ENCODE measurements at places on chromosomes 4 and X.

DNA sequence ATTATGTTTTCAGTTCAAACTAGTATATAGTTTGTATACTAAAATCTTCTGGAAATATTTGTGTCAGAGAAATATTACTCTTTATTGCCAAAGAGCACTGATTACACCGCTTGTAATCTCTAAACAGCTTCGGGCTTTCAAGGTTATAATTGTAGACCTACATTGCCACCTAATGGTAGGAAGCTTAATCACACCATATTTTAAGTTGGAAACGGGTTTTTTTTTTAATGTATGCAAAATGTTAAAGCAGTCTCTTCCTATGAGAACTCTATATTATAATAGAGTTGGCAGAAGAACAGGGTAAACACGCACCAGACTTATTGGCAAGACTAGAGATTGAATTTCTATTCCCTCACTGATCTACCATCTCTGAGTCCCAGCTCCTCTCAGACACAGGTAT, 19.5 kb upstream of the NFXL1 start:
- no peak for DNase-seq

- no peak for DNase-seq
These were observed 132.8 kb downstream of the ARHGEF9 start for GRCh38 chrX:63652086-63652765.

- no peak for DNase-seq
These were observed 18.4 kb downstream of the CT47B1 start for GRCh38 chrX:120857240-120857639.

DNA sequence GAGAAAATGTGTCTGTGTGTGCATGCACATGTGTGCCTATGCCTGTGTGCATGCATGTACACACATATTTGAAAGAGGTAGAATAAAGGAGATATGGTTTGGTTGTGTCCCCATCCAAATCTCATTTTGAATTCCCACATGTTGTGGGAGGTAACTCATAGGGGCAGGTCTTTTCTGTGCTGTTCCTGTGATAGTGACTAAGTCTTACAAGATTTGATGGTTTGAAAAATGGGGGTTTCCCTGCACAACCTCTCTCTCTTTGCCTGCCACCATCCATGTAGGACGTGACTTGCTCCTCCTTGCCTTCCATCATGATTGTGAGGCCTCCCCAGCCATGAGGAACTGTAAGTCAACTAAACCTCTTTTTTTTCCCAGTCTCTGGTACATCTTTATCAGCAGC, 87.2 kb downstream of the PRDM5 start:
- no peak for DNase-seq

- no peak for DNase-seq
These were observed 35.0 kb upstream of the RASGEF1B start for GRCh38 chr4:81506731-81507130.

DNA sequence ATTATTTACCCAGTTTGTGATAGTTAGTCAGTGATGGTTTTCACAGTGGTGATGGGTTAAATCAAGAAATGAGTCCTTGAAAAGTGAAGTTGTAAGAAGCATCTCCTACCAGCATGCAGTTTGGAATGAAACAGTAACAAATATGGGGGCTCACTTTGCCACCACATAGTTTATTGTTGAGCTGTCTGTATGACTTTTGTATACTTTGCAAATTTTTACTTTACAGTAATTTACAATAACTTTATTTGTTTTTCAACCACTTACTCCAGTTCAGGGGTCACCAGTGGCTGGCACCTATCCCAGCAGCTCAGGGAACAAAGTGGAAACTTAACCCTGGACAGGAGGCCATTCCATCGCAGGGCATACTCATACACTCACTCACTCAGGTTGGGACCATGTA, 64.5 kb upstream of the ANKRD50 start:
- no peak for DNase-seq

- peak; percentile 11 for DNase-seq
These were observed 68.1 kb upstream of the NAP1L5 start for GRCh38 chr4:88765729-88766128.

DNA sequence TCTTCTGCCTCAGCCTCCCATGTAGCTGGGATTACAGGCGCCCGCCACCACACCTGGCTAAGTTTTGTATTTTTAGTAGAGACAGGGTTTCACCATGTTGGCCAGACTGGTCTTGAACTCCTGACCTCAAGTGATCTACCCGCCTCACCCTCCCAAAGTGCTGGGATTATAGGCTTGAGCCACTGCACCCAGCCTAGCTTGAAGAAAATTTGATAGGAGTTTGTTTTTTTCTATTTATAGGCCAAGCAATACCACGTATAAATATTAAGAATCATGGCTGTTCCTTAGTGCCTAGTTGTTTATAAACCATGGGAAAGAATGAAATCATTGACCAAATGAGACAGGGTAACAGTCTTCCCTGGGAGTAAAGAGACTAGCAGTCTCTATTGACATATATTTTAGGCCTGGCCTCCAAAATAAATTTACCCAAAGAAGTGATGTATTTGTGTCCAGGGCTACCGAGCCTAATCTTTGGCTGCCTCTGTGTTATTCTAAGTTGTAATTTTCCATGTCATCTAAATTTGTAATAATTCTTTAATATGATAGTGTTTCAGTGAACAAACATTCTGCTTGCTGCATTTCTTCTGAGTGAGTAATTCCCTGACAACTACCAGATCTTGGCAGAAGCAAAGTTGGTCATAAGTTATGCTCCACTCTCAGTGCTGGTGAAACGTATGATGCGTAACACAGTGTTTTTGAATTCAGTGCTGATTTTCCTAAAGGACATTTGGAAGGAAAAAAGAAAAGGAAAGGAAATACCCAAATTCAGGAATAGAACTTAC, 10.3 kb downstream of the PKD2 start:
- peak; percentile 32 for DNase-seq

DNA sequence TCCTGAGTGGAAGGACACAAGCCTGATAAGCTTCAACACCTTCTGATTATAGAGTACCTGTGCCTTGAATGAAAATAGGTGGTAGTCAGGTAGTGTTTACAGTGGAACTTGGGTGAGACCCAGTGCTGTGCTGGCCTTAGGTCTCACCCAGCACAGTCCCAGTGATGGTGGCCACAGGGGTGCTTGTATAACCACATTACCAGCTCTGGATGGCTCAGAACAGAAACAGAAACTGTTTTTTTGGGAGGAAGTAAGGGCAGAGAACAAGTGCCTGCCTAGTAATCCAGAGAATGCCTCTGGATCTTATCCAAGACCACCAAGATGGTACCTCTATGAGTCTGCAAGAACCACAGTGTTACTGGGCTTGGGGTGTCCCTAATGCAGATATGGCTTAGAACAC, 171.5 kb upstream of the DIPK2B start:
- DNase-seq, result no peak

- DNase-seq, result no peak
These were observed 51.0 kb downstream of the AGA start for GRCh38 chr4:177391287-177391686.

DNA sequence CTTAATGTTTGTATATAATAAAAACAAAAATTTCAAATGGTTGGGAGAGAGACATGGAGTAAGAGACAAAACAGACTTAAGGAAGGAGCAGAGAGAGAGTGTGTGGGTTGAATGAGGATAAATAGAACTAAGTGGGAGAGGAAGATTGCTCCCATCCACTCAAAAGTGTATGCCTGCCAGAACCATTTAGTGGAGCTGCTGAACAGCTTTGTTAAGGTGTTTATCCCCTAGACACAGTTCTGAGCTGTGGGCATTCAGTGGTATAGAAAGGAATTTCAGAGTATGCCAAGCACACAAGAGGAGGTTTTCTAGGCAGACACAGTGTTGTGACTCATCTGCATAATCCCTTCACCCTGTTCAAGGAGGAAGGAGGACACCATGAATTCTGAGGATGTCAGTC, 508.6 kb upstream of the EPHA5 start:
- DNase-seq, result peak; percentile 16

GRCh38 chr4:17103231-17103630, 204.8 kb upstream of the LDB2 start:
- DNase-seq, result no peak

DNA sequence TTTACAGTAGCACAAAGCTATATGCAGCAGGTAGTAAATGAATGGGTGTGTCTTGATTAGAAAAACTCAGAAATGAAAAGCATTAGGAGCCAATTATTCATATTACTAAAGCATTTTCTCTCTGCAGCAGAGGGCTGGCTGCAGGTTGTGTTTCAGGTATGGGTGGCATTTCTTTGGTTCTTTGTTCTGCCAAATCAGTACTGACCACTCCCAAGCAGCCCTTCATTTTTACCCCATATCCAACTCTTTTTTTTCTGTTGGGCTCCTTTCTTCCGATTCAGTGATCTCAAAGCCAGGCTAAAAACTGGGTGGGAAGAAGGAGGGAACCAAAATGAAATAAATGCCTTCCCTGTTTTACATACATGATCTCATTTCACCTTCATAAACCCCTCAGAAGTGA, 162.3 kb downstream of the SPRY1 start:
- no peak for DNase-seq

GRCh38 chr4:113820108-113820507, 58.6 kb upstream of the CAMK2D start:
- DNase-seq, result no peak

DNA sequence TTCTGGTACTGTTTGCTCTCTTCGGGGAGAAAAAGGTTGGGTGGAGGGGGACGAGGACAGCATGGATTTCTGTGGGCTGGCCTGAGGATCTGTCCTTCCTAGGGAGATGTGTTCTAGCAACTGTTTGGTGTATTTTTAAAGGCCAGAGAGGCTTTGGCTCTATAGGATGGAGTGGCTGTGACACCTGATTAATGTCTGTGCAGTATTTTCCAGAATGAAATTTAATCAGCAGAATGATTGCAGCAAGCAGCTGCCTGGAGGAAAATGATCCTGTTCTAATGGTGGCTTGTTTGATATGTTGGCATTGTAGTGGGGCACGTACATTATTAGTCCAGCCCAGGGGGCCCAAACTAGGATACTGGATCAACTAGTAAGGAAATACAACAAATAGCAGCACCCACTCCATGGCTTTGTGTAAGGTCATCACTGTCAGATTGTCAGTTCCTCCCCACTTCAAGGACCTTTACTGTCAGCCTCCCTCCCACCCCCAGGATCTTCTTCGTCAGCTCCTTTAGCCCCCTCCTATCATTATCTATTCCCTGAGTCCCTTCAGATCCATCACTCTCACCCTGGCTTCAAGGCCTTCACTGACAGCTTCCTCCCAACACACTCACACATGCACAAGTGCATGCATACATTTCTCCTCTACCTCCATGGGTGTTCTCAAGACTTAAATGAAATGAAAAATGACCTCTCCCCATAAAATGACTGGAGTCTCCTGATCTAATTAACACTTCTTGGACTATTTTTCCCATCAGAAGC, 10.4 kb upstream of the TMEM255A start:
- DNase-seq, result no peak

- DNase-seq, result no peak
These were observed 80.0 kb downstream of the ARHGAP10 start for GRCh38 chr4:147811878-147812277.

DNA sequence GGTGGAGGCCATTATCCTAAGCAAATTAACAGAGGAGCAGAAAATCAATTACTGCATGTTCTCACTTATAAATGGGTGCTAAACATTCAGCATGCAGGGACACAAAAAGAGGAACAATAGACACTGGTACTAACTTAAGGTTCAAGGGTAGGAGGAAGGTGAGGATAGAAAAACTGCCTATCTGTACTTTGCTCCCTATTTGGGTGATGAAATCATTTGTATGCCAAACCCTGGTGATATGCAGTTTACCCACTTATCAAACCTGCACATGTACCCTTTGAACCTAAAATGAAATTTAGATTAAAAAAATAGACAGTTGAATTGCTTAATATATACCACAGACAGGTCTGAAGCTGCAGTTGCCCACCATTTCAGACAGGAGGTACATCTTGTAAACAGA, 143.3 kb upstream of the KLHL4 start:
- no peak for DNase-seq

- DNase-seq, result no peak
These were observed 732 bp downstream of the NLGN4X start for GRCh38 chrX:6227935-6228334.

- DNase-seq, result peak; percentile 6
These were observed 8.7 kb downstream of the GUCY2F start for GRCh38 chrX:109472939-109473735.

DNA sequence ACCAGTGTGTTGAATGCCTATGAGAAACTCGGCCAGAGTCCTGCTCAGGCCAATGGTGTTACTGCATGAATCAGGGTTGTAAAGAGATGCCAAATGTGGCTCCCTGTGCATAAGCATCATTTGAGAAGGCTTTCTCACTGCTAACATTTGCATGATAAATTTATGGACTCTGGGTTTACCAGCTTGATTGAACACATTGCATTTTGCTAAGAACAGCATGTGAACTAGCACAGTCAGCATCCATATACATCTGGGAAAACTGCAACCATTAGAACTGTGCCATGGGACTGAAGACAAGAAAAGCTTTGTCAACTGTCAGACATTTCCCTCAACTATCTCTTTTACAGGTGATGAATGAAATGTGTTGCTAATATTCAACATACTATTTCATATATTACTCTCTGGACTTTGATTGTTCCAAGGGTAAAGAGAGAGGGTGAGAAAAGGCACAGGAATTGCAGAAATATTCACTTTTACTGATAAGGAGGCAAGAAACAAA, 1427.4 kb upstream of the ADGRL3 start:
- DNase-seq, result no peak

GRCh38 chrX:155313766-155314165, 20.6 kb downstream of the CLIC2 start:
- DNase-seq, result no peak

GRCh38 chr4:140103676-140104075, 50.3 kb downstream of the MAML3 start:
- no peak for DNase-seq

GRCh38 chr4:52317981-52318380, 266.9 kb downstream of the SPATA18 start:
- DNase-seq, result no peak

DNA sequence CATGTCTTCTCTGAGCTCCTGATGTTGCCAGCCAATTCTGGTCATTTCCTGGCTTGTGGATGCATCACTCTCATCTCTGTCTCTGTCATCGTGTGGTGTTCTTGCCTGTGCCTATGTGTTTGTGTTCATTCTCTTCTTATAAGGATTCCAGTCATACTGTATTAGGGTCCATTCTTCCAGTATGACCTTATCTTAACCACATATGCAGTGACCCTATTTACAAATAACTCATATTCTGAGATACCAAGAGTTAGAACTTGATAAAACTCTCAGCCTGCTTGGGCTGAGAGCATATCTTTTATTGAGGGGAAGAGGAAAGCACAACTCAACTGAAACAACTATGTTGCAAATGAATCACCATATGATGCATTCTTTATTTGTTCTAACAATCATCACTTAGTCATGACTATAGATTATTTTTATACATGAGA, 189.0 kb upstream of the ANXA10 start:
- DNase-seq, result no peak

- no peak for DNase-seq
These were observed 49.5 kb upstream of the IBSP start for GRCh38 chr4:87749883-87750282.

DNA sequence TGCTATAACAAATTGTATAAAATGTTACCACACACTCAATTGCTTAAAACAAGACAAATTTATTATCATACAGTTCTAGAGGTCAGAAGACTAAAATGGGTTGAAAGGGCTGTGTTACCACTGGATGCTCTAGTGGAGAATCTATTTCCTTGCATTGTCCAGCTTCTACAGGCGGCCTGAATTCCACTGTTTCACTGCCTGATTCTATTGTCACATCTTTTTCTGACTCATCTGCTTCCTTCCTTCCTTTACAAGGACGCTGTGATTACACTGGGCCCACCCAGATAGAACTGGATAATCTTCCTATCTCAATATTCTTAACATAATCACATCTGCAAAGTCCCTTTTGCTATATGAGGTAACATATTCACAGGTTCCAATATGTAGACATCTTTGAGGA, 19.4 kb upstream of the ARMCX1 start:
- DNase-seq, result no peak
